ENCODE measurements at places on chromosomes 1 and 21.
A peak's percentile ranks its signal among the peaks of the same experiment; 100 is the strongest.

DNA sequence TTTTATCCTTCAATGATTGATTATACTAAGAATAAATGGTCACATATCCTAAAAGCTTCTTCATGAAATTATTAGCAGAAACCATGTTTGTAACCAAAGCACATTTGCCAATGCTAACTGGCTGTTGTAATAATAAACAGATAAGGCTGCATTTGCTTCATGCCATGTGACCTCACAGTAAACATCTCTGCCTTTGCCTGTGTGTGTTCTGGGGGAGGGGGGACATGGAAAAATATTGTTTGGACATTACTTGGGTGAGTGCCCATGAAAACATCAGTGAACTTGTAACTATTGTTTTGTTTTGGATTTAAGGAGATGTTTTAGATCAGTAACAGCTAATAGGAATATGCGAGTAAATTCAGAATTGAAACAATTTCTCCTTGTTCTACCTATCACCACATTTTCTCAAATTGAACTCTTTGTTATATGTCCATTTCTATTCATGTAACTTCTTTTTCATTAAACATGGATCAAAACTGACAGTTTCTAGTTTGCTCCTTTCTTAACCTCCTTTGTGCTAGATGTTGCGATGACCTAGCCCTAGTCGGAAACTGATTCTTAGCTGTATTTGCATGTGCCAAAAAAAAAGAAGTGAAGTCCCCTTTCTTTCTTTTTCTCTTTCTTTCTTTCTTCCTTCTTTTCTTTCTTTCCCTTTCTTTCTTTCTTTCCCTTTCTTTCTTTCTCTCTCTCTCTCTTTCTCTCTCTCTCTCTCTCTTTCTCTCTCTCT lies 45.1 kb downstream of the MAP3K7CL start:
- no peak for DNase-seq

DNA sequence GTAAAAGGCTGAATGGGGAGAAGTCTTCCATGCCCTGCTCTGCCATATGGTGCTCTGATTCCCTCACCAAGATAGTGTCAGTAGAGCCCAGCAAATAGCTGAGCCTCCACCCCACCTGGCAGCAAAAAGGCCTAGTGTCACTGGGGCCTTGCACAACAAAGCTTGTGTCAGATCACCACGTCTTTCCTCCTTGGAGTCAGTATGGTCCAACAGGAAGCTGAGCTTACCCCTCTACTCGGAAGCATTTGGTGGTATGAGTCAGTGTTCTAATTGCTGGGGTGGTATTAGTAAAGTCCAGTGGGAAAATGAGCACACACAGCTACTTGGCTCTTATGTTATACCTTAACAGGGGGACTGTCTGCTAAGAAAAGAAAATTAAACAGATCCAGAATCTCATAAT lies 18.7 kb upstream of the RRP15 start:
- DNase-seq = no peak

DNA sequence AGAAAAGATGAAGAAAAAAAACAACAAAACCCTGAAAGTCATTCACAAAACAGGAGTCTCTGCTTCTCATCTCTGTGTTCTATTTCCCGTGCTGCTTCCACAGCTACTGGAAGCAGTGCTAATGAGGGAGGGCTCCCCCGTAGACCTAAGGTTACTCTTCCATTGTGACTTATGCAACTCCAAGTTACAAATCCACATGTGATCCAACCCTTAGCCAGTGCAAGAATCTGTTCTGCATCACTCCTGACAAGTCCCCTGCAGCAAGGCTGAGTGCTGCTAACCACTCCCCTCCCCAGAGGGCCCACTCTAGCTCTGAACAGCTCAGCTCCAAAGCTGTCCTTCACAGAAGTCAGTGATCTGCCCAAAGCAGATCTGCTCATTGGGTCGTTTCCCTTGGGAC lies 10.3 kb downstream of the DNALI1 start:
- no peak for DNase-seq

DNA sequence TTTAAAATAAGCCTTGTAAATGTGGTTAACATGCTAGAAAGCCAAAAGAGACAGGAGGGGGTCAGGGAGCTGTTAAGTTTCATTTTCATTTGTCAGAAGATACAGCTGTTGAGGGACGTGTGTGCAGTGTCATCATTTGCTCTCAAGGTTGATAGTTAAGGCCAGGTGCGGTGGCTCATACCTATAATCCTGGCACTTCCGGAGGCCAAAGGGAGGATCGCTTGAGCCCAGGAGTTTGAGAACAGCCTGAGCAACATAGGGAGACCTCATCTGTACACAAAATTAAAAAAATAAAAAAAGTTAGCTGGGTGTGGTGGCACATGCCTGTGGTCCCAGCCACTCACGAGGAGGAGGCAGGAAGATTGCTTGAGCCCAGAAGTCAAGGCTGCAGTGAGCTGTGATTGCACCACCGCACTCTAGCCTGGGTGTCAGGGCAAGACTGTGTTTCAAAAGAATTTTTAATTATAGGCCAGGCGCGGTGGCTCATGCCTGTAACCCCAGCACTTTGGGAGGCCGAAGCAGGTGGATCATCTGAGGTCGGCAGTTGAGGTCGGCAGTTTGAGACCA lies 22.7 kb downstream of the ZBTB8OS start:
- no peak for DNase-seq

- peak; percentile 18 for DNase-seq
These were observed 6.7 kb downstream of the NCDN start for GRCh38 chr1:35564037-35564883.

GRCh38 chr1:220274251-220274855 lies 2.1 kb upstream of the RAB3GAP2 start:
- DNase-seq = no peak

- no peak for DNase-seq
These were observed 2.1 kb downstream of the GALNT2 start for GRCh38 chr1:230068952-230069684.

DNA sequence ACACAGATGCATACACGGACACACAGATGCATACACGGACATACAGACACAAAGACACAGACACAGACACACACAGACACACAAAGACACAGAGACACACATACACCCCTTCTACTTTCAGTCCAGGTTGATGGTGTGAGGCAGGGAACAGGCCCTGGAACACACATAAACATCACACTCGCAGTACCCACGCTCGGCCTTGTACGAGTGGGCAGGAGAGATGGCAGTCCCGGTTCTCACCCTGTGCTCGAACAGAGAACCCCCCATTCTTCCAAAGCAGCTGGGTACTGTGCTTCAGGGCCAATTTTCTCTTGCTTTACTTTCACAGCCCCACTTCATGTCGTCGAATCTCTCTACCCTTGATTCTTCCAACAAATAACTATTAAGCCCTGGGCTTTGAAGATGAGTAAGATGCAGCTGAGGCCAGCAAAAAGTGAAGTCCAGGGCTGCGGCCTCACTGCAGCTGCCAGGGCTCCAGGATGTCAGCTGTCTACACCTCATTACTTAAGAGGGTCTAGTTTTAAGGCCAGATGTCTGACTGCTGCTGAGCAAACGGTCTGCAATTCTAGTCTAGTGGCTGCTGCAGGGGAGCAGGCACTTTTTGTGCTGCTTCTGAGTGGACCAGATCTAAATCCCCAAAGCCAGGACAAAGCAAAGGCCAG lies 90.1 kb downstream of the PGBD5 start:
- DNase-seq = no peak

GRCh38 chr1:209767706-209768105 lies 11.9 kb downstream of the TRAF3IP3 start:
- DNase-seq = no peak

DNA sequence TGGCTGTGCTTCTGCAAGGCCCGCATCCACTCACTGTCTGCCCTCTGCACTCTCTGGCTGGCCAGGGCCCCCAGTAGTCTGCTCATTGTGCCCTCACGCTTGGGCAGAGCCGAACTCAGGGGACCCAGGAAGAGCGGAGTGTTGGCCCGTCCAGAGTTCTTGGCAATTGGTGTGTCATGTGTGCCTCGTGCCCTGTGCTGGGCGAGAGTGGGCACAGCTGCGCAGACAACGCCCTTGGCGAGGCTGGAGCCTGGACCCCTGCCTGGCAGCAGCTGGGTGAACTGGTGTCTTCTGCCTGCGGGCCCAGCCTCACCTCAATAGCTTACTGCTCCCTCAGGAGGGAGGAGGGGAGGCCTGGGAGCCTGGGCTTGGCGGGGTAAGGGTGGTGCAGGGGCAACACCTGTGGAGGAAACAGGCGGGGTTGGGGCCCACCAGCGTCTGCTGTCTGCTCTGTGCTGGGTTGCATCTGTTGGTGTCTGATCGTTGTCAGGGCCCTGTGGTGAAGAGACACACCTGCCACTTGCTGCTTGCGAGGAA lies 2.1 kb downstream of the GUK1 start:
- no peak for DNase-seq

DNA sequence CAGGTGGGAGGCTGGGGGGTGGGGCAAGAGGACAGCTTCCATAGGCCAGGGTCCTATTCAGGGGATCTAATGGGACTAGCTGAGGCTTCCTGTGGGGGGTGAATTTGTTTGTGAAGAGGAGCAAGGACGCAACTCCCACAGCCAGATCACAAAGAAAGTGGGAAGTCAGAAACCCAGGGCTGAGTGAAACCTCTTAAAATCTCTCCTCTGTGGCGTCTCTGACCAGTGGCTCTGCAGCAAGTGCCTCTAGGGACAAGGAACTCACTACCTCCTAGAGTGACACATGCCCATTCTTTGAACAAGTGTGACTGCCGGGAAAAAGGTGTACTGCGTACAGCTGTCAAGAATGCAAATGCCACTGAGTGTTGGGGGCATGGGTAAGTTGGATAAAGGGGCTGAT lies 187.9 kb downstream of the HIVEP3 start:
- DNase-seq = no peak

- peak; percentile 52 for DNase-seq
These were observed at the start of gene SV2A for GRCh38 chr1:149917571-149918144. SV2A (minus strand) TSS chr1:149917844; CDS start chr1:149913840, 4,004 bp downstream.
